ENCODE measurements at places on chromosomes 1 and 21.

GRCh38 chr1:25106976-25107642, 125.2 kb downstream of the SYF2 start:
- no peak for DNase-seq

GRCh38 chr1:74504933-74505512, 7.4 kb downstream of the LRRC53 start:
- DNase-seq: peak; percentile 63

DNA sequence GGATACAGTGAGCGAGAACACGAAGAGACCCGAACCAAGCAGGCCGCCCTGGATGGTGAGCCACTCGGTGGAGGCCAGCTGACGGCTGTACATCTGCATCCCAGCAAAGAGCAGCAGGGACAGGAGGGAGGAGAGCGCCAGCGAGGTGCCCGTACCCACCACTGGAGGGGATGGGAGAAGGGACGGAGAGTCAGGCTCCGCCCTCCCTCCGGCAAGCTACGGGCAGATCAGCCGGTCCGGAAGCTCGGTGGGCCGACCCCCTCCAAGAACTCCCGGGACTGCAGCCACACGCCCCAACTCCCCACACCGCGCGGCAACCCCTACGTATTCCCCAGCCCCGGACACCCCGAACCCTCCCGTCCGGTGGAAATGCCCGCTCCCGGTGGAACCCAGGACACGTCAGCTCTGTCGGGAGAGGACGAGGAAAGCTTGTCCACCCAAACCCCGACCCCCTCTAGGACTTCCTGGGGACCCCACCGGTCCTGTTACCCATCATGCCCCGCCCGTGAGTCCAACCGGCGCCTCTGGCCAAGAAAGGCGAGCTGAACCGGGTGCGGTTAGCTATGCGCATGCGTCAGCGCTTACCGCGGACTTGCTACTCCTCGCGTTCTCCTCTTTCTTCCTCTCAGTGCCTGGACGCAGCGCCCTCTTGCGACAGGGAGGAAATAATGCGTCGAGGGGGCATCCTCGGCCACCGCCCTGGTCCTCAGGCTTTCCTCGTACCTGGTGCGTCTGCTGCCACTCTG, at the start of gene KRTCAP2:
Gene KRTCAP2 (minus strand): TSS at position 573 of the 746 bp plus-strand sequence. CDS start 80 bp downstream, at position 493.
- peak; percentile 99 for DNase-seq

- DNase-seq: no peak
These were observed 8.8 kb upstream of the WDTC1 start for GRCh38 chr1:27225621-27226020.

DNA sequence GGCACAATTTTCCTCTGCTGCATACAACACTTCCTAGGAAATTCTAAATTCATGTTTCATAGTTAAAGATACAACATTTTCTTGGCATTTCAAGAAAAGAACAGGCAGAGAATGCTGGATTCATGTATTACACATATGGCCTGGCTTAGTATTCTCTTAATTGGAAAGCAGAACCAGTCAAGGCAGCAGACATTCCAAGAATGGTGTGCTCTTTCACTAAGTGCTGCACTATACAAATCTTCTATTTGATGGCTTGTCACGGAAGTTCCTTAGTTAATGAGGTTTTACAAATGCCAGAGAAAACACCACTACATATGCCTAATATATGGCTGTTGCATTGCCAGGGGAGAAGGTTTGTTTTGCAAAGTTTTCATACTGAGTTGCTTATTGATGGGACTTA, 80.8 kb upstream of the DYNLT5 start:
- DNase-seq: no peak

DNA sequence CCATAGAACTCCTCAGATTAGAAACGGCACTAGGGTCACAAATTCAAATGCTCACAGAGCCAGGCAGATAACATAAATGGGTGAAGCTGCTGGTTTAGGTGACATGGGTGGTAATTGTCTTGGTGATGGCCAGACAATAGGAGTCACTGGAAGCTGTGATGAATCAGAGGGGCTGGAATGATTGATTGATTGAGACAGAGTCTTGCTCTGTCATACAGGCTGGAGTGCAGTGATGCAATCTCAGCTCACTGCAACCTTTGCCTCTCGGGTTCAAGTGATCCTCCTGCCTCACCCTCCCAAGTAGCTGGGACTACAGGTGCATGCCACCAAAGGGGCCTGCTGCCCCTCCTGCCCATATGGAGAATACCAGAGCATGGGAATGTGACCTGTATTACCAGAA, 63.0 kb downstream of the HIVEP3 start:
- no peak for DNase-seq

DNA sequence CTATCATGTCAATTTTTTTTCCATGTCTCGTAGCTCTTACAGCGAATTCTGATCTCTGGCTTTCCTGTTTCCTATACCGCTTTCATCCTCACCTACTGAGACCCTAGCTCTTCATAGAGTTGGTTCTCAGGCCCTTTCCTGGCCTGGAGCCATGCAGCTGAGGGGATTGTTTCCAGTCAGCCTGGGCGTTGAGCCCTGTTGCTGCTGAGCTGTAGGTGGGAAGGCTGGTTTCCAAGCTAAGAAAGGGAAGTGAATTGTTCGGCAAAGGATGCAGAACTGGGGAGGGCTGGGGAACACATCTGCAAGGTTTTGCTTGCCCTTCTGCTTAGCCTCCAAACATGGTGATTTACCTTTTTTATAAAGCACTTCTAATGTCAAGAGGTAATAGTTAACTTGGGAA, 41.5 kb downstream of the SPATA46 start:
- no peak for DNase-seq

DNA sequence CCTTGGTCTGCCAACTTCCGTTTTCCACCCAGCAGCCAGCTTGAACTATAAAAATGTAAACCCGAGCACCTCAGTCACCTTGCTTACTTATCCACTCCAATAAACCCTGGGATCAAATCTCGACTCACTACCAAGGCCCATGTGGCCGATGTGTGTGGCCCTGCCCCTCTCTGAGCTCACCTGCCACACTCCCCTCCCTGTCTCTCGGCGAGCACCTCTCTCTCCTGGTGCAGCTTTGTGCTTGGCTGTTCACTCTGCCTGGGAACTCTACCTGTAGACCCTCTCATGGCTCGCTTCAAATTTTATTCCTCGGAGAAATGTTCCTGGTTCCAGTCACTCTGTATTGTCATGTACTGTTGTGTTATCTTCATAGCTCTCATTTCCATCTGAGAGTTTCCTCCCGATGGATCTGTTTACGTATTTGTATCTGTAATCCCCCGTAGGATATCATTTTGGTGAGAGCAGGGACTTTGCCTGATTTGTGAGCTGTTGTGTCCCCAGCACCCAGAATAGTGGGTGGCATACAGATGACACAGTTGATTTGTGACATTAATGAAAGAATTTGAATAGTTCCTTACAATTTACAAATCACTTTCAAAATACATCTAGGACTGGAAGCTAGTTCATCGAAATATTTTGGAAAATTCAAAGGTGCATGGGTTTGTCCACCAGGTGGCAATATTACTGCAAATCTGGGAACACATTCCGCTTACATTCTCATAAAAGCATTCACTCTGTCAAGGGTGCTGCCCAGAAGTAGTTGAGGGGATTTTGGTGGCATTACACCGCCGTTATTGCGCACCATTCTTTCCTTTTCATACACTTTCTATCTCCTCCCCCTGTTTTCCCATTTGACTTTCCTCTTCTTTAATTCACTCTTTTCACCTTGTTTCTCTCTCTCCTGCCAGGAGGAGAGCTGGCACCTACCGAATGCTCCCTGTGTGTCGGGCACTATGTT, 95.3 kb downstream of the ABCA4 start:
- peak; percentile 84 for DNase-seq

DNA sequence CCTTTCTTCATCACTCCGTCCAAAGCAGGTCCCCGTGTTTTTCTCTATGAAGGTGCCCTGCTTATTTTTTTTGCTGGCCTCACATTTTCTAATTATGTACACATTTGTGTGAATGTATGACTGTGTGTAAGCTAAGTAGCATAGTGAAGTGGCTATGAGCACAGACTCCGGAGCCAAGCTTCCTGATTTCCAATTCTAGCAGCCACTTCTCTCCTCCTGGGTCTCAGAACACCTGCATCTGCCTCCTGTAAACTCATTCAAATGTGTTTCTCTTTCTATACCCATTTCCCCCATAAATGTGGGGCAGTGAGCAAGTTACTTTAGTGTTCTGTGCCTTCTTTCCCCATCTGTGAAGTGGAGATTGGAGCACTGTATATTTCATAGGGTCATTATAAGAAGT, 2.1 kb downstream of the SLAMF6 start:
- DNase-seq: no peak

DNA sequence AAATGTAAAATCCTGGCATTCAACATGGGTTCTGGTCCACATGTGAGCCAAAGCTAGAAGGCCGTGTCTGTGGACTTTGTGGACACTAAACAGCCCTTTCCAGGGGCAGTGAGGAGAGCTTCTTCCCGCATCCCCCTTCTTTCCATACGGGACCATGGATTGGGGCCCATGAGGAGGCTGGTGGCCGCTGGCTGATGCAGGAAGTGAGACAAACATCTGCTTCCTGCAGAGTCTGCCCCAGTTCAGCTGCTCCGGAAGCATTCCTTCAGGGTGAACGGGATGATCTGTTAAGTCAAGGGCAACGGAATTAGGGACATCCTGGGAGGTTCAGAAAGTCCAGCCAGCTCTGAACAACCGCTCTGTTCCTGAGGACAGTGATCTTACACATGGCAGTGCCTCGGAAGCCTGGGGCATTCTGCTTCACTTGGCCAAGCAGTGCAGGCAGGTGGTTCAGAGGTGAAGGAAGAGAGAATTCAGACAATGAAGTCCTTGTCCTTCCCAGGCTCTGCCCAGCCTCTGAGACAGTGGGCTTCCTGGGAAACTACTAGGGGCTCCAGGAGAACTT, 1.5 kb downstream of the CA6 start:
- DNase-seq: no peak

- no peak for DNase-seq
These were observed 433 bp downstream of the TIMM17A start for GRCh38 chr1:201955729-201956143.

- no peak for DNase-seq
These were observed 27.8 kb upstream of the STUM start for GRCh38 chr1:226520640-226521355.

DNA sequence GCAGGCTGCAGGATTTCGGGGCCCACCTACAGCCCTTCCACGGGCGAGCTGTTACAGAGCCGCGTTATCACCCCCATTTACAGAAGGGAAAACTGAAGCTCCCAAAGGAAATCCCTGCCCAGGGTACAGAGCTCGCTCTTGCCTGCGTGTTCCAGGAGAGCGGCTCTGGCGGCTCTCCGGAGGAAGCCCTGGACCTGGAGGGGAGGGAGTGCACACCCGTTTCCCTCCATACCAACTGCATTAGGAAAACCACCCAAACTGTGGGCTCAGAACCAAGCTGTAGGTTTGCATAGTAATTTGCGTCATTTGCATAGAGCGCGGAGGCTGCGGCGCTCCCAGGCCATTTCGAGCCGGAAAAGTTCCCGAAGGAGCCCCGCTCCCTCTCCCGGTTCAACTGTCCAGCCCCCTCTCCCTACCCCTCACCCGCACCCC, 24.7 kb upstream of the ADGRB2 start:
- DNase-seq: peak; percentile 88

GRCh38 chr1:75092141-75092540, 42.0 kb upstream of the LHX8 start:
- no peak for DNase-seq

DNA sequence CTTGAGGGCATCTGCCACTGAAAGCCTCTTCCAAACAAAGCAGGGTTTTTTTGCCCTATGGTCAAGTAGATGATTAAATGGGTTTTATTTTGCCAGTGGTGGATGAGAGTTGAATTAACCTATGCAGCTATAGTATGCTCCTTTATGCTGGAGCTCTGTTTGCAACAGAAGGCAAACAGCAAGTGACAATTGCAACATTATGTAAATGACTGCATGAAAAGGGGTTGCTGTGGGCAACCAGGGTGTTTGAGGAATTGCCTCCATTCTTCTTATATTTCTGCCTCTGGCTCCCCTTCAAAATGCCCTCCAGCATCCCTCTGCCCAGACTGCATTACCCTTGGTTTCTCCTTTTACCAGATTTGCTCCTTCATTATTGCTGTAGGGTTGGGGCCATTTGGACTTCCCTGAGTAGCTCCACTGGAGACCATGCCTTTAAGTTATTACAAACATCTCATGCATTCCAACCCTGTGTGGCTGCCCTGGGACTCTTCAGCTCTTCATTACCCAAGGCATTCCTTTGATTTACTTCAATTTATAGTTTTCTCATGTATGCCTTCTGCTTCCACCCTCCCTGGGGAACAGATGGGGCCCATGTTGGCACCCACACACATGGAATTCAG, 398.4 kb downstream of the PRDM2 start:
- no peak for DNase-seq

- no peak for DNase-seq
These were observed 852.1 kb downstream of the PLA2G4A start for GRCh38 chr1:187680823-187681222.

Data from eye (tissue), 1 donor.